ENCODE measurements at places on chromosomes 6 and 20. TPM values are rescaled to one million over a fixed set of nuclear protein-coding genes. Genes with fewer than 3 reads are reported as not detected.

CCN6 gene
- not detected for total RNA-seq

SYCP2 gene
- total RNA-seq = 3.3 TPM

KCNK16 gene
- total RNA-seq = not detected

CCN5 gene
- total RNA-seq = 0.41 TPM

FAM83C gene
- 0.15 TPM for total RNA-seq

DNA sequence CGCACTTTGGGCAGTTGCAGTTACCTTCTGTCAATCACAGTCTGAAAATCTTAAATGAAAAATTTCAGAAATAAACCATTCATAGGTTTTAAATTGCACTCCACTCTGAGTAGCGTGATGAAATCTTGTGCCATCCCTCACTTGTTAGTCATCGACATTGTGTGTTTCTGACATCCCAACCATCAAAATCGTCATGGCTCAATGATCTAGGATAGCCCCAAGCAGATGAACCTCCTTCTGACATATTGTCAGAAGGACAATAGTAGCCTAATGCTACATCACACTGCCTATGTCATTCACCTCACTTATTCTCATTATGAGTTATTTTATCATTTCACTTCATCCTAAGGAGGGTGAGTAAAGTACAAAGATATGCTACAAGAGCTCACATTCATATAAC is 284.8 kb downstream of the PTPRK start:
- DNase-seq = no peak

DNA sequence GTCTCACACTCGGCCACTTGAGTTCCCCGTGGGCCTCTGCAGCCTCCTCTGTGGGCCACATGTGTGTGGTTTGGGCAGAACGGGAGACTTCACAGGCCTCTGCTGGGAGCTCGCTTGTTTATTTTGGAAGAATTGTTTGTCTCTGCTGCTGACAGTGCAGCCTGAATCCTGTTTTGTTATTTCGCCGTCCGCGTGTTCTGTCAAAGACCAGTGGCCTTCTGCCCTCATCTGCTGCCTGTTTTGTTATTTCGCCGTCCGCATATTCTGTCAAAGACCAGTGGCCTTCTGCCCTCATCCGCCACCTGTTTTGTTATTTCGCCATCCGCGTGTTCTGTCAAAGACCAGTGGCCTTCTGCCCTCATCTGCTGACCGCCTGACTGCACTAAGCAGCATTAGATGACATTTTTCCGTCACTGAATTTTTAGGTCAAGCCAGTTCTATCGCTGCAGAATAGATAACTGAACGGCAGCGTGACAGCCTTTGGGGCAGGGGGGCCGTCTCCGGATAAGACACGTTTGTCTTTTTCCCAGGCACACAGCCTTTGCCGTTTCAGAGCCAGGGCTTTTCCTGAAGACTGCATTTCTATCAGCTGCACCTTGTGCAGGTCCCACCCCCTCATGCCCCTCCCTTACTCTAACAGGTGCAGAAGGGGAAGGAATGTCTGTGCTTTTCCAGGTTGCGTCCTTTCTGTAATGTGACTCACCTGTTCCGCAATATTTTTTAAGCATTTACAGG is 158.5 kb upstream of the AFDN start:
- no peak for DNase-seq

GRCh38 chr6:126907996-126908395 is 210.5 kb upstream of the RSPO3 start:
- DNase-seq = no peak

DNA sequence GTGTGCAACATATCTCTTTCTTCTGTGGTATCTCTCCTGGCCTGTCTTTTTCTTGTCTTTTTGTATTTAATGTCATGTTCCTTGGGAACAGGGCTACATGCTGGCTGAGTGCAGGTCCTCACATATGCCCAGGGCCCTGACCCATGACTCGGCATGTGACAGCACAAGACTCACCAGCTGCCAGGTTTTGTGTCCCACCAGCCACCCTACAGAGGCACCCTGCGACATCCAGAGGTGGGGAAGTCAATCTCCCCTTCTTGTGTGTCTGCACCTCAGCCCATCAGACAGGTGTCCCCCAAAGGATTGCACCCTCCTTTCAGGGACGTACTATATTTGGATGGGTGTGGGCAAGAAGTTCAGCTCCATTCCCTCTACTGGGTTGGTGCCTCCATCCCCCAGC is 576.3 kb downstream of the RNF144B start:
- no peak for DNase-seq

DNA sequence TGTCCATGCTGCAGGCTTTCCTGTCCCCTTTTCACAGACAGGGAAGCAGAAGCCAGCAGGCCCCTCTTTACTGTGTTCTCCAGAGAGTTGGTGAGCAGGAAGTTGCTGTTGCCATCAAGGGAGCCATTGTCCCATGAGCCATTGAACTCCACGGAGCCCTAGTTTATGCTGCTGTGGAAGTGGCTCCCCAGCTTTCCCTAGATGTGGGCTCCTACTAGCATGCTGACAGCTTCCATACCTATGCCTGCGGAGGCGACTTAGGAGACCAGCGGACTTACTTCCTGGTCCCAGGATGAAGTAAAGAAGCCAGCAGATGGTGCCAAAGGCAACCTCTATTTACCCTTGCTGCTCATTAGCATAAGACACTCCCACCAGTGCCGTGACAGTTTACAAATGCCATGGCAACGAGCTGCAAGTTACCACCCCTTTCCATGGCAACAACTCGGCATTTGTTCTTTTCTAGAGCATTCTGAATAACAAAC is 30.8 kb upstream of the FKBP1A start:
- DNase-seq = peak; percentile 15

- DNase-seq = no peak
These were observed 10.0 kb upstream of the HLA-DQA1 start for GRCh38 chr6:32627249-32627648.
